ENCODE measurements at places on chromosomes 1 and 21.
A peak's percentile ranks its signal among the peaks of the same experiment; 100 is the strongest.

GRCh38 chr1:223102797-223103533 lies 40.1 kb downstream of the TLR5 start:
- peak; percentile 54 for DNase-seq

DNA sequence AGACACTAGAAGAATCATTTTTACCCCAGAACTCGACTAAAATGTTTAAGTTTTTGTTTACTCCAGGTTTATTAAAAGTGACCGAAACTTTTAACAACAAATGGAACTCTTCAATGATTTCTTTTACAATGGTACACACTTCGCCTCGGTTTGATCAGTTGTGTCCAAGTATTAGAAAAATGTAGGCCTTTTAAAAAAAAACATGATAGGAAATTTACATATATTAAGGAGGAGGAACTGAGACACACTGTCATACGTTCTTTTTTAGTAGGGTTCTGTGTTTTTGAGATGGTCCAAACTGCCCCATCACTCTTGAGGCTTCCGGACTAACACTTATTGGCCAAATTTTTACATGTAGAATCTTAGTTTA lies 1.3 kb downstream of the PRDM2 start:
- DNase-seq, result no peak

DNA sequence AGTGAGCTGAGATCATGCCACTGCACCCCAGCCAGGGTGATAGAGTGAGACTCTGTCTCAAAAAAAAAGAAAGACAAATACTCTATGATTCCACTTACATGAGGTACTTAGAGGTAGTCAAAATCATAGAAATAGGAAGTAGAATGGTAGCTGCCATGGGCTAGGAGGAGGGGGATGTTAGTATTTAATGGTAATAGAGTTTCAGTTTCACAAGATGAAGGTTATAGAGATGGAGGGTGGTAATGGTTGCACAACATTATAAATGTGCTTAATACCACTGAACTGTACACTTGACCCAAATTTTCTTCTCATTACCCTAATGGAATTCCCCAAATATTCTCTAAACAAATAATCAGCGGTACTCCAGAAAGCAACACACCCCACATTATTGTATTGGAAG lies 12.8 kb downstream of the EIF2B3 start:
- DNase-seq, result no peak

DNA sequence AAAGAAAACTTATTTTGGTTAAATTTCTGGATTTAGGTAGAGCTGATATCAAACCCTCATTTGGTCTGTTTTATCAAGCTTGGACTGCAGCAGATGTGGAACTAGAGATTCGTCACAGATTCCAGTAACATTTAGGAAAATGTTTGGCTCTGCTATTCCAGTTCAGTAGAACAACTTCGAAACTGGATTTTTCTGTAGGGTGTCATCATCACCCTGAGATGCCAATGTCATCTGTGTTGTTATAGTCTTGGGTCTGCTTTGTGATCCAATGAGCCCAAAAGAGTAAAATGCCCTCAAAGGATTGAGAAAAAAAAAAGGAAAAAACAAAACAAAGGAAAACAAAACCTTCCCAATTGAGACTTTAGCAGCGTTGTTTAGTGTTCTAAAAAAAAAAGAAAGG lies 55.4 kb downstream of the LAMC2 start:
- DNase-seq, result no peak

- DNase-seq, result no peak
Measured at GRCh38 chr1:223820515-223820858, 25.3 kb downstream of the TP53BP2 start.

DNA sequence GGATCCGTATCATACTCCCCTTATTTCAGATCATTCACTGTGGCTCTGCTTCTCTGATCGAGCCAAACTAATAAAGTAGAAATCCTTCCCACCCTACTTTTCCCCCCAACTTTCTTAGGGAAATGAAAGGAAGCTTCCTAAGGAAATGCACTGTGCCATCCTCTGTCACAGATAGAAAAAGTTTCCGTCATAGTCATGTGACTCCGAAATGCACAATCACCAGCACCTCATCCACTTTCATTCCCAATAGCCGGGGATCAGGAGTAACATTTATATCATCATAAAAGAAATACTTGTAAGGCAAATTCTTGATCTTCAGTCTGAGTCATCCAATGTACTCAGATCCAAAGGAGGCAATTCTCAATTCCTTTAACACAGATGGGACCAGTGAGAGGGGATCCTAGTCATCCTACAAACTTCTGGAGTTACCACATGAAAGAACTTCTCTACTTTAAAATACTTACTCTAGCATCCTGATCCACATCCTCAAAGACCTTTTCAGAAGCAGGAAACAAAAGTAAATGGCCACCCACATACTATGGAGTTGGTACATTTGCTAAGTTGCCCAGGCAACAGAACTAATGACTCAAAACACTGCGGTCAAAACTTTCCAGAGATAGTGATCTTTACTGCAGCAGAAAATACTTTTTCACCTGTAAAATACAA lies 97.8 kb upstream of the ZC3H11B start:
- peak; percentile 77 for DNase-seq

DNA sequence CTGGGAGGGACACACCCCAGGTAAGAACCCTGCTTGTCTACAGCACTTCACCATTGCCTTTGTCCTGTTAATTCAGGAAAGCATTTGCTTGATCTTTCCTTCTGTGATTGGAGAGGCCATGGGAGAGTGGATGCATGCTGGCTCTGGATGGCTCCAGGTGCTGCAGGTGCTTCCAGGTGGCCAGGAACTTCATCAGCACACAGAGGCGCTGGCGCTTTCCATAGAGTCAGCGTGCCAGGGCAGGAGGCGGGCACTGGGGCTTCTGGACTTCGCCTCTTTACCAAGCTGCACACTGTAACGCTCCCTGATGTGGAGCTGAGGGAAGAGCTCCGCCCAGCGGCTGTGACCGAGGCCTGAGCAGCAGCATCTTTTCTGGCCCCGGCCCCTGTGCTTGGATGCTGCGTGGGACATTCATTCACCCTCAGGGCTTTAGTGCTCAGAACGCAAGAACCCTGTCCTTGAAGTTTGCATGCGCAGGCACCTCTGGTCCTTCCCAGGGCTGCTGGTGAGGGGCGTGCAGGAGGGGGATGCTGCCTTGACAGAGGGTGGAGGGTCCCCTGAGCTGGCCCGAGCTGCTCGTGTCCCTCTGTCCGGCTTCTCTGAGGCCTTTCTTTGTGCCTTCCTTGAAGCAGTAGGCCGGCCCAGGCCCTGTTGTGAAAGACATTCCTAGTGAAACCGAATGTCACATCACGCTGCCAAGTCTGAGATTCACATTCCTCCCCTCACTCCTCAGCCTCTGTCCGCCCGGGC lies 1.6 kb upstream of the MX2 start:
- no peak for DNase-seq

DNA sequence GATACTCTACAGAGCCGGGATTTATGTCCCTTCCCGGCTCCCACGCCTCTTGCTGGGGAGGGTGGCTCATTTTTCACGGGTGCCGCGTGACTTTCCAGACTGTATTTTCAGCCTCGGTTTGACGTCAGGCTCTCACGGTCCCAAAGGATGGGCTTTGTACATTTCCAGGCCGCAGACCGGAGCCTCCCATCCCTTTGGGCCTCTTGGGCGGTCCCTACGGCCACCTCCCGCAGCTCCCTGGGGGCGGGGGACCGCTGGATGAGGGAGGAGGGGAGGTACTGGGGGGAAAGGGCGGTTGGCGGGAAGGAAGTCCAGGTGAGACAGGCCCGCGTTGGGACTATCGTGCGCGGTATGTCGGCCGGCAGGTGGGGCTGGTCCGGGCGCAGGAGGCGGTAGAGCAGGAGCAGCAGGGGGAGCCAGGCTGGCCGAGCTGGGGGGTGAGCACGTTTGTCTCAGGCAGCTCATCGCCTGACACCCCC lies 17.9 kb downstream of the UBL4B start:
- no peak for DNase-seq

DNA sequence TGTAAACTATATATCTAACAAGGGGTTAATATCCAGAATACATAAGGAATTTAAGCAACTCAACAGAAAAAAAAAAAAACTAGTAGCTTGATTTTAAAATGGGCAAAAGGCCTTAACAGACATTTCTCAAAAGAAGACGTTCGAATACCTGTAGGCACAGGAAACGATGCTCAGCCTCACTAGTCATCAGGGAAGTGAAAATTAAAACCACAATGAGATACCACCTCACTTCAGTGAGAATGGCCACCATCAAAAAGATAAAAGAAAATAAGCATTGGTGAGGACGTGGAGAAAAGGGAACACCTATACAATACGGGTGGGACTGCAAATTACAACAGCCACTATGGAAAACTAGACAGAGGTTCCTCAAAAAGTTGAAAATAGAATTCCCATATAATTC lies 37.3 kb downstream of the NPHP4 start:
- no peak for DNase-seq

DNA sequence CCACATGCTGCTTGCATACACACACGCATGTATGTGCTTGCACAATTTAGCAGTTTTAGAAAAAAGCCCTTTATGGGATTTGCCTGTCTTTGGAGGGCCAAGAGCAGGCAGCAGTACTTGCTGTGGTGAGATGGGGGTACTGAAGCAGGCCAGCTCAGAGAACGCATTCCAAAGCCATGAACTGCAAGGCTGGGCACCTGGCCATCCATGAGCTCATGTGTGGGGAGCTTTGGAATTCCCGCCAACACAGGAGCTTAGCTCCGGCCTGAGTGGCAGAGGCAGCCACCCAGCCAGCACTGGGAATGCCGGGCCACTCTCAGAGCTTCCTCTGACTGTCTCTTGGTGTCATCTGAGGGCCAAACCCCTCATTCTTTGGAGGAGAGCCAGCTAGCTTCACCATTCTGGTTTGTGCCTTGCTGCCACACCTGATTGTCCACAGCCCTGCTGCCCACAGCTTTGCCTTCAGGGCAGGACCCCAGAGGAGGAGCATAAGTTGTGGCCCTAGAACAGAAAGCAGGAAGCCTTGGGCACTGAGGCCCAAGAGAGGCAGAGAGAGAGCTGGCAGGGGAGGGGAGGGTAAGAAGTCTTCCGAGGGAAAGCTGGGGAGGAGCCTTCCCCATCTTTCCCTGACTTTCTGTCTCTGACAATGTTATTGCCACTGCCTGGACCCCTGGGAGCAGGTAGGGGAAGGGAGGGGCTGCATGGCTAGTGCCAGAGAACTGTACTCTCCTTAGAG lies 92.1 kb upstream of the POU3F1 start:
- peak; percentile 99 for DNase-seq

DNA sequence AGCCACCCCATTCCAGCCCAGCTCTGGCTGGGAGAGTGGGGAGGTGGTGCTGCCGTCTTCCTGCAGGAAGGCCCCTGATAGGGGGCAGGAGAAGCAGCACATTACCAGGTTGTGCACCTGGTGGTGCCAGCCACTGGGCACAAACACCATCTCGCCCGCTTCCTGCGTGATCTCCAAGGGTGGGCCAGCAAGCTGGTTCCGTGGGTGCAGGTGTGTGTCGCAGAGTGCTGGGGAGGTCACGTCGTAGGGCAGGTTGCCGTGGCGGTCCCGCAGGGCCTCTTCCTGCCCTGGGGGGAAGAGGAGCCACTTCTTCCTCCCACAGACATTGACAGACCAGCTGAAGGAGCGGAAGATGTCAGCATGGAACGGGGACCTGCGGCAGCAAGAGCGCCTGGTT lies 1.8 kb downstream of the JMJD4 start:
- DNase-seq, result no peak

DNA sequence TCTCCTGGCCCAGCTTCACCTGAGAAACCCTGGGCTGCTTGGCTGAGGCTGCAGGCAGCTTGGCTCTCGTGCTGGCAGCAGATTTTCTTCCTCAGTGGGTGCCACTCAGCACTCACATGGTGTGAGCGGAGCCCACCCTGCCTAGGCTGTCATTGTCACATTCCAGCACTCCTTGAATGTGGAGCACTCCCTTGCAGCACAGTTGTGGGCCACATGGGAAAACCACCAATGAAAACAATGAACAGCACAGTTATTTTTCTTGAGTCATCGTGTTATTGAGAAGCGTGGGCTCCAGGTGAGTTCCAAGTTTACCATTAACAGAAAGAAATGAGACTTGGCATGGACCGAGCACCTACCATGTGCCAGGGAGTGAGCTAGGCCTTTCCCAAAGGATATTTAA lies 27.2 kb upstream of the TRIM67 start:
- no peak for DNase-seq

DNA sequence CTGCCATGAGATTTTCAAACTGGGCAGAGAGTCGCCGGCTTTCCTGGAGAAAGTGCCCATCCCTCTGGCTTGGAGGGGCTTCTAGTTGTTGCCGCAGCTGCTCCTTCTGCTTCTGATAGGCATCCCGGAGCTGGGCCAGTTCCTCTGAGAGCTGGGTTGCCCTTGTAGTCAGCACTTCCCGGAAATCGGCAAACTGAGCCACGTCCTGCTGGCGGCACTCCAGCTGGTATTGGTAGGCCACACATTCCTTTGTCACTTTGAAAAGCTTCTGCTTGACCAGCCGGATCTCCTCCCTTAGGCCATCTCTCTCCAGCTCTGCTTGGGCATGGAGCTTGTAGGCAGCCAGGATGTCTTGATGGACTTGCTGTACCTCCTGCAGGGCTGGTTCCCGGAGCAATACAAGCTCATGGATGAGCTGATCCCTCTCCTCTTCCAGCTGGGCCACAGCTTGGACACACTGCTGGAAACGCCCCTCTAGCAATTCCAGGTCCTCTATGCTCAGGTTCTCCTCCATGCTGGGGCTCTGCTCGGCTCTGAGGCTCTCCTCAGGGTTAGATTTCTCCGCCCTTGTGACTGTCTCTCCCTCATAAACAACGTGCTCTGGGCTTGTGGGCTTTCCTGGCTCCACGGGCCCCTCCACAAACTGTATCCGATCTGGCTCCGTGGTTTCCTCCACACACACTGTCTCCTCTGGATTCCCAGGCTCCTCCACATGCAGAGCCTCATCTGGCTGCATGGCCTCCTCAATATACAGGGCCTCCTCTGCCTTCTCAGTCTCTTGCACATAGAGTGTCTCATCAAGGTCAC lies 7.3 kb downstream of the SYNC start:
- DNase-seq, result peak; percentile 74

- DNase-seq, result no peak
Measured at GRCh38 chr1:151377150-151377884, 4.8 kb upstream of the SELENBP1 start.

GRCh38 chr1:89670163-89670562 lies 37.2 kb downstream of the LRRC8C start:
- DNase-seq, result no peak

- no peak for DNase-seq
Measured at GRCh38 chr1:198373376-198373775, 167.1 kb downstream of the ATP6V1G3 start.

DNA sequence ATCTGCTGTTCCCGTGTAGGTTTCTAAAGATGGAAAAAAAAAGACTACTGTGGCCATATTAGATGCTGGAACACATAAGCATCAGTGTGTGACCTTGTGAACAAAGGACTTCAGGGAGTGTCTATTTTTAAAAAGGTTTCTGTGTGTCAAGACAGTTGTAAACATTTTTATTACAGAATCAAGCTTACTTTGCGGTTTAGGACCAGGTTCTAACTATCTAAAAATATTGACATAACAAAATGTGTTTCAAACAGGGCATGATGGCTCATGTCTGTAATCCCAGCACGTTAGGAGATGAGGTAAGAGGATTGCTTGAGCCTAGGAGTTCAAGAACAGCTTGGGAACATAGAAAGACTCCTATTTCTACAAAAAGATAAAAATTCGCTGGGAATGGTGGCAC lies 7.1 kb upstream of the DDI2 start:
- no peak for DNase-seq

- DNase-seq, result no peak
Measured at GRCh38 chr1:159008744-159009188, 941 bp upstream of the IFI16 start.

- DNase-seq, result no peak
Measured at GRCh38 chr1:48552420-48552819, 80.4 kb upstream of the SPATA6 start.
